ENCODE measurements at places on chromosomes 12 and 14.

- no peak for DNase-seq
These were observed 163.6 kb upstream of the PARP11 start for GRCh38 chr12:4036671-4037271.

- no peak for DNase-seq
These were observed 25.1 kb upstream of the CDK17 start for GRCh38 chr12:96425321-96425720.

DNA sequence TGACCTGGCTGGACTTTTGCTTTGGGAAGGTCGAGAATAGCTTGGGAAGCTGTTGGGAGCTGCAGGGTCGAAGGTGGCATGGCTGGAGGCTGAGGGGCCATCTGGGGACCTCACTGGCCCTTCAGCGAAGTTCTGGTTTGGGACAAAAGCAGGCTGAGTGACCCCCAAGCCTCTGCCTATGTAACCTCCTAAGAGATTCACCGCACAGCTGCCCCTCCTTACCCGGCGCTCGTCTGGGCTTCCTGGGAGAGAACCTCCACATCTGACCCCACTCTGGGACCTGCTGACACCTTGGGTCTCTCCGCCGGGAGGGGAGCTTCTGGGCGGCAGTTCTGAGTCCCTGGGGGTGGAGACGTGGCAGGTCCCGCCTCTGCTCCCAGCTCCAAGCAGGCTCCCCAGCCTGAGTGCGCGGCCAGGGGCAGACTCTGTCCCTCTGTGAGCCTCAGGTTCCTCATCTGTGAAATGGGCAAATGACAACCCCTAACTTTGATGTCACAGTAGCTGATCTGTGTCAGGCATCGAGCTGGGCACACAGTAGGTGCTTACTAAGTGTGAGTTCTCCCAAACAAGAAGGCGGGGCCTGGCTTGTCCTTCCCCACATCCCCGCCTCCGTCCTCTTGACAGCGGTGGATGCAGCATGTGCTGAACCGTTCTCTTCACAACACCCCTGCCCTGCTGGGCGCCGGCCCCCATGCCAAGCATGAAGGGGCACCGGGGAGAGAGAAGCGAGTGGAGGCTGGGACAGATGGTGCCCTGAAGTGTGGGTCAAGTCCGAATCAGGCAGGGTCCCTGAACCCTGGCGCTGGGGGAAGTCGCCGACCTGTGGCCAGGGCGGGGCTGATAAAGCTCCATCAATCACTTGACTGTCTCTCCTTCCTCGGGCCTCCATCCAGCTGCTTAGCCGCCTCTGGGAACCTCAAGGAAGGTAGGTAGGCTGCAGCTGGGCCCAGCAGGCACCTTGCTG is 3.8 kb downstream of the EXOC3L4 start:
- DNase-seq: no peak

GRCh38 chr12:116881325-116881876 is at the start of gene HRK:
HRK (minus strand) TSS chr12:116881441; CDS start chr12:116881307, 134 bp downstream.
- no peak for DNase-seq

DNA sequence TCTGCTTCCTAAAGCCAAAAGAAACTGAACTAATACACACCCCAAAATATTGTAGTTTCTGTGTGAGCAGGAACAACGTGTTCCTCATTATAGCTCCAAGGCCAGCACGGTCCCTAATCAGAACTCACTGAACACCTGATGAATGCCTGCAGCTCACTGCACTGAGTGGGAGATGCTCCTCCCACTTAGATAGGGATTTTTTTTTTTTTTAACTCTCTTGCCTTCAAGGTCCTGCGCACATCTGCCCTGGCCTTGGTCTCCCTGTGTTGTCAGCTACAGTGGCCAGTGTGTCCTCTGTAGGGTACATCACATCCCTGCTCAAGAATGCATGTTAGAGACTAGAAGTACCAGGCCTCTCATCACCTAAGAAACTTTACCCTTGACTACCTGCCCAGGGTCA is 44.3 kb upstream of the TMPO start:
- no peak for DNase-seq

DNA sequence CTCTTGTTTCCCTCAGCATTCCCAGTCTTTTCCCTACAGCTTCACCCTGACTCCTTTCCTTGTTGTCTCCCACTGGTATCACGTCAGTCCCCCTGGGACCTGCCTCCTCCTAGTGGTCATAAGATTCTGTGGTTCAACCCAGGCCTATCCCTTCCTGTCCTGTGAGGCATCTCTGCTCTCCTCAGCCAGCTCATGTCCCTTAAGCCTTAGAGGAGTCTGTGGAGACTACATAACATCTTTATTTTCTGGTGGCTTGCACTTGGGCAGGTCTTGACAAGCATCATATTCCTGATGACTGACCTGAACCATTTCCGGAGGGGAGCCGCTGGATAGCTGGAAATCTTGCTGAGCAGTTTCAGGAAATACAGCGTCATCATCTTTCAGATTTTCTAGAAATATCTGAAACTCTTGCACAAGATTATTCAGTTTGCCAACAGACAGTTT is 688 bp downstream of the C12orf71 start:
- DNase-seq: no peak

DNA sequence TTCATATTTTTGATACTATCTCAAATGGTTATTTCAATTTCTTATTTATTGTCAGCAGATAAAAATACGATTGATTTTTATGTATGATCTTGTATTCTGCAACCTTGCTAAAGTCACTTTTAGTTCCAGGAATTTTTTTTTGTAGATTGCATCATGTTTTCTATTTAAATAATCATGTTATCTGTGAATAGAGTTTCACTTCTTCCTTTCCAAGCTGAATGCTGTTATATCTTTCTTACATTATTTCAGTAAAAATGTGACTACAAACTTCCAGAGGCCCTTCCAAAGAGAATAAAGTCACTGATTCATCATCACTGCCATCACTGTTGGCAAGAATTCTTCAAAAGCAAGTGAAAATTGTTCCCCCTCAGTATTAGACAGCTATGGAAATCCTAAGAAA is 104.7 kb upstream of the RAP1B start:
- DNase-seq: no peak

- DNase-seq: no peak
These were observed 19.8 kb downstream of the KRT80 start for GRCh38 chr12:52171950-52172512.

GRCh38 chr12:56772625-56773024 is 9.5 kb downstream of the HSD17B6 start:
- no peak for DNase-seq

DNA sequence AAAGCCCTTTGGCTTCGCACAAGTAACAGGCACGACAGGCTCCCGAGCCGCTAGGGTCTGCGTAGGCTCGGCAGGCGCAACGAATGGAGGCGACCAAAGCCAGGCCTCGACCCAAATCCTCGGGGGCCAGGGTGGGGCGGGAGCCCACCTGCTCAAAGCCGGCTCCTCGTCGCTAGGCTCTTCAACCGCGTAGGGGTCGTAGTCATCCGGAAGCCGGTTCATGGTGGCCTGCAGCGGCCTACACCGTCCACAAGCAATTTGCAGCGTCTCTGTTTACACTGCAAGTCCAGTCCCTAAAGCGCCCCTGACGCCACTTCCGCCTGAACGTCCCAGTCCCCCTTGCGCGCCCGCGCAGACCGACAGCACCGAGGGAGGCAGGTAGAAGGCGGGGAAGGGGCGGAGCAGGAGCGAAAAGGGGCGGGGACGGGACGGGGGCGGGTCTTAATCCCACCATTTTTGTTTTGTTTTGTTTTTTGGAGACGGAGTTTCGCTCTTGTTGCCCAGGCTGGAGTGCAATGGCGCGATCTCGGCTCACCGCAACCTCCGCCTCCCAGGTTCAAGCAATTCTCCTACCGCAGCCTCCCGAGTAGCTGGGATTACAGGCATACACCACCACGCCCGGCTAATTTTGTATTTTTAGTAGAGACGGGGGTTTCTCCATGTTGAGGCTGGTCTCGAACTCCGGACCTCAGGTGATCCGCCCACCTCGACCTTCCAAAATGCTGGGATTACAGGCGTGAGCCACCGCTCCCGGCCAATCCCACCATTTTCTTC is at the start of gene EAPP:
EAPP (minus strand) TSS at position 295 of the 774 bp plus-strand sequence; CDS start at position 222, 73 bp downstream.
- no peak for DNase-seq

- no peak for DNase-seq
These were observed 755 bp upstream of the PTPN6 start for GRCh38 chr12:6950401-6950801.

DNA sequence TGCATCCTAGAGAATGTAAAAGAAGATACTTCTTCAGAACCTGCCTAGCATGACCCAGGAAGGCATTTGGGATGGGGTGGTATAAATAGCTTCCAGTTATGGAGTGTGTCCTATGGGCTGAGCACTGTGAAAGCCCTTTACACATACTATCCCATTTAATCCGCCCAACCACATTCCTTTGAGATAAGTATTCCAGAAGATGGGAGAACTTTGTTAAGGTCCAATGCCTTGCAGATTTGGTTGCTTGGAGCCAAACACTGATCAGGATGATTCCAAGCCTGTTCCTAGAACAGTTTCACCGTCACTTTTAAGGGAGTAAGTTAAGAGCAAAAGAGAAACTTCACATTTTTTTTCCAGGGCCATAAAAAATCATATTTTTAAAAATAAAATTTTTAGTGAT is 82.5 kb upstream of the CLMN start:
- no peak for DNase-seq

DNA sequence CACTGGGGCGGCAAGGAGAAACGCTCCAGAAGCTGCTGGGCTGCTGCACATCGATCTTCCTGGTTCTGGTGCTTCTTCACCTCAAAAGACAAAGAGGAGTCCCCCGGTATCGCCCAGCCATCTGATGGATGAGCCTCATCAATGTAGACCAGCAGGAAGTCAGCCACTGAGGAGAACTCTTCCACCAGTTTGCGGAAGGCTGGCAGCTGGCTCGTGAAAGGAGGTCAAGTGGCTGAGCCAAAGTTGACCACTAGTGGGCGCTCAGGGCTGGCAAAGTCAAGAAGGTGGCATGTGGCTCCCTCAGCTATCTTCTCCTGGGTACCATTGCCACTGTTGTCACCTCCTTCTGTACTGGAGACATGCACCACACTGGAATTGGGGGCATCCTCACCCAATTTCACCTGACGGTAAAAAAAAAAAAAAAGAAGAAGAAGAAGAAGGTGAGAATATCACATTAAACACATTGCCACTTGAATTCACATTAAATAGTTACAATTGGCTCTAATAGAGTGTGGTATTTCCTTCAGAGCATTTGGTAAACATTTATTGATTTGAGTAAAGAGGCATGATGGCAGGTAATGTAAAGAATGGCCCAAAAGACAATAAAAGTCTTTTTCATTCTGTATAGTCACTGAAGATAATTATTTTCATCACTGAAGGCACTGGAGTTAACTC is 8.3 kb downstream of the DIO2 start:
- DNase-seq: no peak

- DNase-seq: no peak
These were observed 29.1 kb downstream of the BBOF1 start for GRCh38 chr14:74048281-74048680.

DNA sequence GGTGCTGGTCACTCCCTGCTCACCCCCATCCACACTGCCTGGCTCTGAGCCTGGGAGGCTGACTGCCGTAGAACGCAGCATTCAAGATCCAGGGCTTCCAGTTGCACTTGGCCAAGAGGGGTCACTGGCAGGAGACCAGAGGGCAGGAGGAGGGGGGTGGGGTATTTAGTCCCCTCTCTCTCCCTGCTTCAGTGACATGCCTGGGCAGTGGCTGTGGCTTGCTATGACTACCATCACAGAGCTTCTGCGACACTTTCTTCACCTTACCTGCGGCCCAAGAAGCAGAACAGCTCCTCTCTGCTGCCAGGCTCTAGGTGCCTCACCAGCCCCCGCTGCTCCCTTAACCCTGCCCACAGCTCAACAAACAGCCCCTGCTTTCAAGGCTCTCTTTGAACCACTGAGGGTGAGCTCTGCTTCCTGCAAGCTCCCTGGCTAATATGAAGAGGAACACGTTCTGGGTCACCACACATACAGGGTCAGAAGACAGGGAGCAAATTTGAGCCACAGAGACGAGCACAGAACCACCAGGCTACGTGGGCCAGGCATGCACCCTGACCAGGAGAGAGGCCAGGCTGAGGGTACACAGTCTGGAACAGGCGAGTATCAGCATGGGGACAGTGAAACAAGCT is 55.7 kb downstream of the ITPK1 start:
- no peak for DNase-seq

DNA sequence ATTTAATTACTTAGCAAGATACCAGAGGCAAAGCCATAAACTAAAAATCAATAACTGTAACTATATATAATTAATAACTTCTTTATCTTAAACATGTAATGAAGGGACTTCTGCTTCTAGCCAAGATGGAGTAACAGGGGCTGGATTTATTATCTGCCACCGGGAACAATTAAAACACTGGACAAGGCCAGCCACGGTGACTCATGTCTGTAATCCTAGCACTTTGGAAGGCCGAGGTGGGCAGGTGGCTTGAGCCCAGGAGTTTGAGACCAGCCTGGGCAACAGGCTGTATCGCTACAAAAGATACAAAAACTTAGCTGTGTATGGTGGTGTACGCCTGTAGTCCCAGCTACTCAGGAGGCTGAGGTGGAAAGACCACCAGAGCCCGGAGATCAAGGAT is 113.6 kb downstream of the TAOK3 start:
- DNase-seq: no peak

DNA sequence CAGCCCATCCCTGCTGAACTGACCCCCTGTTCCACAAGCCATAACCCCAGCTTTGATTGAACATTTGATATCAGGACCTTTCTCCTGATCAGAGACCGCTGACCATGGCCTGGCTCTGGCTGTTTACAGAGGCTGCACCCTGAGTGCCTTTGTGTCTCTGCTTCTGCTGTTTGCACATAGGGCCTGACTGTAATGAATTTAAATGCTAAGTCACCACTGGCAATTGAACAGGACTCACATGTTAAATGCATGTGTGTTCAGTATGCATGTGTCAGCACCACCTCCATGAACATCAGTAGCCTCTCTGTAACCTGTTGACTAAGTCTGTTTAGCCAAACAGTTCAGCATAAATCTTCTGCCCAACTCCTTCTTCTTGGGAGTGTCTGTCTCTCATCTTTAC is 690.3 kb downstream of the TMEM121 start:
- DNase-seq: no peak

DNA sequence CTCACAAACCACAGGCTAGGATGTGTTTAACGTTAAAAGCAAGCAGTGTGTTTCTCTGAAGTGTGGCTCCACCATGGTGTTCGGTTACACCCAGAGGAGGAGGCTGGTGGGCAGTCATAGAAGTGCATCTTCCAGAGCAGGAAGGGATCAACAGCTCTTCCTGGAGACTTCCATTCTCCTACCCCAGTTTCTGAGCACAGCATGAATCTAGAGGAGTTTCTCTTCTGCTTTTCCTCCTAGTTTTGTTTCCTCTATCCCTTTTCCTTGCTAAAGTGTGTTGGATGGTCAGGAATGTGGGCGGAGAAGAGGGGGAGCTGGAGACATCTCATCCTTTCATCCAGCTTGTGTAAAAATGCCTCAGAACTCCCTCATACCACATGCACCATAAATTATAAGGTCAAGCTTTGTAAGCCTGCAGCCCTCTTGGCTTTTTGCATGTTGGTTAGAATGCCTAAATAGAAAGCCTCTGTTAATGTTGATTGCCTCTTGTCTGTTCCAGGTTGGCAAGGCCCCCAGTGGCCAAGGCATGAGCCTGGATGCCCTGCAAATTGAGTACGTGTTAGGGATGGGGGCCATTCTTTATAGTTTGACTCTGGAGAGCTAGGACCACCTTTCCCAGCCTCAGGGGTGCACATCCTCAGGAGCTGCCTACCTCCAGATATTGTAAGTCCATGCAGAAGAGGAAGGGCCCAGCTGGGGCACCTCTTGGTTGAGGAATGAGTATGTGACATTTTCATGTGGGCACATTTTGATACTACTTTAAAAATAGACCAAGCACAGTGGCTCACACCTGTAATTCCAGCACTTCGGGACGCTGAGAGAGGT is 4.0 kb upstream of the CKAP4 start:
- no peak for DNase-seq

GRCh38 chr12:106584104-106585064 is 1.6 kb downstream of the RFX4 start:
- no peak for DNase-seq

Measured in activated naive CD4-positive, alpha-beta T cell (primary cell).